Activated naive CD4-positive, alpha-beta T cell treated with anti-CD3 and anti-CD28 coated beads for 36 hours (primary cell): ENCODE measurements at places on chromosomes 11 and 22.
A peak's percentile ranks its signal among the peaks of the same experiment; 100 is the strongest.

DNA sequence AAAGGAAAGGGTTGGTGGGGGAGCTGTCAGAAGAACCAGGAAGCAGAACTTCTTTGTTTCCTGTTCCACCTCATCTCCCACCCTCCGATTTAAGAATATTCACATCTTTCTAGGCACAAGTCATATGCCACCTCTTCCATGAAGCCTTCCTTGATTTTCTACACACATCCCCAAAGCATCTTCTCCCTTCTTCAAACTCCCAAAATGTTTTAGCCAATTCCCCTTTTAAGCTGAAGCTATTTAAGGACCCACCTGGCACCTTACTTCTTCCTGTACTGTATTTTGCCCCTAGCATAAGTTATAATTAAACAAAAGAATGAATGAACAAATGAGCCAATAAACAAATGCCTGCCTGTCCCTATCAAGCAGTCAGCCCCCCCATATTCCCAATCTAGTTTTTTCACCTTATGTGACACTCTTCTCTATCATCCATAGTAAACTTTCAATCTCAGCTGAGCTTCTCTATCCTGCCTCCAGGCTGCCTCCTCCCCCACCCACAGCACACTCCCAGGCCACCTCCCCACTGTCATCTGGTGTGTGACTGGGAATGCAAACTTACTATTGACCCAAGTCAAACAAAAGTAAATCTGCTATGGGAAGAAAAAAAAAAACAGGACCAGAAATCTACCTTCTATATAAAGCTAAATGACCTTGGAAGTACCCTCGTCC lies 3.9 kb downstream of the TNKS1BP1 start:
- DNase-seq: no peak

- DNase-seq: no peak
Observed at GRCh38 chr11:86174101-86175046, 70.2 kb upstream of the EED start.

DNA sequence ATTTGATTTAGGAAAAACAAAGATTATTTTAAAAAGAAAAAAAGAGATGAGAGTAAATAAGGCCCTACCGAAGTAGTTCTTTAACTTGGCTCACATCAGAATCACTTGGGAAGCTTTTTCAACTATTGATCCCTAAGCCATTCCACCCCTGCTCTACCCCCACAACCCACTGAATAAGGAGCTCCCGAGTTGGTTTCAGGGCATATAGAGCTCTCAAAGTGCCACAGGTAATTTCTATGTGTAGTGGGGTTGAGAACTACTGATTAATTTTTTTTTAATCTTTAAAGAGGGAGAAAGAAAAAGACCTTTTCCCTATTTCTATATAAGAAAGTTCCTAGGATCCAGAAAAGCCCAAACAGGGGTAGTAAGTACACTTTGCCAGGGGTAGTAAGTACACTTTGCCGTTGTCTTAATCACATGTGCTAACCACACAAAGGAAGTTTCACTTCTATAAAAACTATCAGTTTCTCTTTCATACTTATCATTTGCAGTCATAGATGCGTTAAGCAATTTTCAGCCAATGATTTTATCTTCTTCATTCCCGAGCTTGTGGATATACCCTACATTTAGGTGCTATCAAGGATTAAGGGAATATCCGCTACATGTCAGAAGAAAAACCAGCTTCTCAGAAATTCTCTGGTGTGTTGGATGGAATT lies 108.4 kb upstream of the ZC3H12C start:
- DNase-seq: no peak

DNA sequence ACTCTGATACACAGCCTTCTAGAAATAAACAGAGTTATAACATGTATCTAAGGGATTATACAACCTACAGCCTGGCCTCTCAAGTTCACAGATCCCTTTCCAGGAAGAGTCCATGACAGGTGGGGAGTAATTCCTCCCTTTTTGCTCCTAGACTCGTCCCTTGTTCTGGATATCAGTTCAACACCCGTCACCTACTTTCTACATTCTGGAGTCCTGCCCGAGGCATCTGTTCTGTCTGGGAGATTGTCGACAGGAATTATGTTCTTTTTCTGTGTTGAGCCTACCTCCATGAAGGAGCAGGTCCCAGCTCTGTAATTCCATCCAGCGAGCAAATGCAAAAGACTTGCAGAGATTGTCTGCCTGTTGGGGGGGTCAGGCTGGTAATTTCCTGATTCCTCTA lies 224.6 kb upstream of the NTM start:
- DNase-seq: no peak

- peak; percentile 83 for DNase-seq
Observed at GRCh38 chr11:2930704-2931419, 1.6 kb upstream of the PHLDA2 start.

GRCh38 chr11:4063348-4063747 lies 31.3 kb upstream of the RRM1 start:
- DNase-seq: no peak

- no peak for DNase-seq
Observed at GRCh38 chr22:36347094-36347493, 40.7 kb downstream of the MYH9 start.

DNA sequence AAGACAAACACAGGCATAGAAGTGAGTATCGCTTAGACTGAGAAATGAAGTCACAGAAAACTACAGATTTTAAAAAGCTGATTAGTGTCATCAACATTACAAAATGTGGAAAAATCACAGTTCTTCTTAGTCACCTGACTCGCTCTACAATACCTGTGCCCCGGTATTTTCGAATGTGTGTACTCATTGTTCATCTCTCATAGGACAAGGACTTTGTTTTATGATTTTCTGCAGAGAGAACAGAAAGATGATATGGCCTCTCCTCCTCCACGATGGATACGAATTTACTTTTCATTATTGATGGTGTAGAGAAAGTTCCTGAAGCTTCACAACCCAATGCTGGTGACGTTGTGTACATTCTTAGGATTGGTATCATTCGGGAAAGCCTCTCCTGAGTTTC lies 29.4 kb upstream of the GAL start:
- no peak for DNase-seq

GRCh38 chr11:129612447-129612961 lies 203.1 kb upstream of the TMEM45B start:
- no peak for DNase-seq

GRCh38 chr11:17550450-17551346 lies 3.6 kb downstream of the OTOG start:
- no peak for DNase-seq

DNA sequence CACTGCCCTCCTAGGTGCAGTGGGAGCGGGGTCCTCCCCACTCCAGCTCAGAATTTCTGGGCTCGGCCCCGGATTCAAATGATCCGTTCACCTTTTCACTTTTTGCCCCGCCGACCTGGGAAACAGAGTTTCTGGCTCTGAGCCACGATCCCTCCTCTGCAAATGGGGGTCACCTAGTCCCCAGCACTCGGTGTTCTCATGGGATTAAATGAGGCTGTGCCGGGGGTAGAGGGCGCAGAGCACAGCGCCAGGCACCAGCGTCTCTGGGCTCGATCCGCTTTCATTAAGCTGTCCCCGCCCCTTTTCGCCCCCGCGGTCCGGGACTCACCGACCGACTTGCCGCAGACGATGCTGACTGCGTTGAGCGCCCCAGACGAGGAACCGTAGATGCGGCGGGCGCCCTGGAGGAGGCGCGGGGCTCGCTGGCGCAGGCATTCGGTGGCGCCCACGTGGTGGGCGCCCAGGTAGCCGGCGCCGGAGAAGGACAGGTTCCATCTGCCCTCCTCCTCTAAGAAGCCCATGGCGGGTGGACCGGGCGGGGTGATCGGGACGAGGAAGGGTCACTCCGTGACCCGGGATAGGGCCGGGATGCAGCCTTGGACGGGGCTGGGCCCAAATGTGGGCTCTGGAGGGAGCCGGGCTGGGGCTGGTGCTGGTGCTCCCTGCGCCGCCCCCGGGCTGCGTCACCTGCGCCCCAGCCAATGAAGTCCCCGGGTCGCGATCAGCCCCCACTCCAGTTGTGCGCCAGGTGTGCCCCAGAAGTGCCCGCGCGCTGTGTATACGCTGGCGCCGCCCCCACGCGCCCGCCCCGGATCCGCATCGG lies at the start of gene PNPLA5:
Gene PNPLA5, minus strand, starts transcription at position 654 of the 823 bp plus-strand sequence. Its CDS starts 133 bp downstream, at position 521.
- peak; percentile 42 for DNase-seq

DNA sequence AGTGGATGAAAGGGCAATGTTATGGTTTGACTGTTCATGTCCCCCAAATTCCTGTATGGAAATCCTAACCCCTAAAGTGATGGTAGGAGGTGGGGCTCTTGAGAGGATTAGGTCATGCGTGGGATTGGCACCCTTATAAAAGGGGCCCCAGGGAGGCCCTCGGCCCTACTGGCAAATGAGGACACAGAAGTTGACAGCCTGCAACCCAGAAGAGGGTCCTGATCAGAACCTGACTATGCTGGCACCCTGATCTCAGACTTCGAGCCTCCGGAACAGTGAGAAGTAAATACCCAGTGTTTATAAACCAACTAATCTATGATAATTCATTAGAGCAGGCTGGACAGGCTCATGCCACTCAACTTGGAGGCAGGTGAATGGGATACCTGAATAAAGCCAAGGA lies 8.7 kb downstream of the IFITM10 start:
- peak; percentile 0 for DNase-seq

GRCh38 chr11:23851216-23851615 lies 645.6 kb upstream of the LUZP2 start:
- DNase-seq: no peak

- no peak for DNase-seq
Observed at GRCh38 chr11:78426845-78427244, 9.2 kb upstream of the GAB2 start.

DNA sequence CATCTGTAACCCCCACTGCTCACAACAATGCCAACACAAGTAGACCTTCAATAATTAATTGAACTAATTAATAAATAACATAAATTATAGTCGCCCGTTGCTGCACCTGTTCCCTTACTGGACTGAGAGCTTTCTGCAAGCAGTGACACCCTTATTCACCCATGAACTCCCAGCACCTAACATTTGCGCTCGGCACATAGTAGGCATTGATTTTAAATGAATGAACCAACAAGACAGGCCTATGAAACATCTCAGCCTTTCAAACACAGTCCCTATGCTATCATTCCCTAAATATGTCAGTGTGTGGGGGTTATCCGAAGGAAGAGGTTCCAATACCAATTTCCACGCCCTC lies 1.1 kb downstream of the THAP12 start:
- no peak for DNase-seq

DNA sequence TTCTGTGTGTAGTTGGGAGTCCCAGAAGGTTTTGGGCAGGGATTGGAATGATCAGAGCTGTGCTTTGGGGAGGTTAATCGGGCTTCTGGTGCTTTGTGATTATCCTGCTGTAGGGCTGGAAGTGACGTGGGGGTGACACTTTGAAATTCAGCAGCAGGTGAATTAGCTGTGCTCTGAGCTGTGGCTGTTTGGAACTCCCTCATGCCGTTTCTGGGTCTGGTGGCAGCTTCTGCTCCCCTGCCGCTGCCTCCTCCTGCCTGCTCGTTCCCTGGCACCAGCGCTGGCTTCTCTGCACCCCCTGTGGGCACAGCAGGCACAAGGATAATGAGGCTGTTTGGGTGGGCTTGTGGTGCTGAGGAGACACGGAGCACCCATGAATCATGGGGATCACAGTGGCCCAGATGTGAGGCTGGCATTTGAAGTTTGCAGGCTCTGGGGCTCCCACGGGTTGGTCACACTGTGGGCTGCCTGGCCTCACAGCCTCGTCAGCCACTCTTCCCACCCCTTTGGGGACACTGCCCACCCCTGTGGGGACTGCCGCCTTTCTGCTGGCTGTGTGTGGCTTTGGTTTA lies 49.7 kb downstream of the TBC1D22A start:
- no peak for DNase-seq

- DNase-seq: no peak
Observed at GRCh38 chr11:89182773-89183518, 5.3 kb downstream of the TYR start.

- no peak for DNase-seq
Observed at GRCh38 chr11:88131764-88132470, 43.3 kb downstream of the RAB38 start.

GRCh38 chr22:25091458-25091857 lies 108.2 kb upstream of the CRYBB3 start:
- peak; percentile 45 for DNase-seq

DNA sequence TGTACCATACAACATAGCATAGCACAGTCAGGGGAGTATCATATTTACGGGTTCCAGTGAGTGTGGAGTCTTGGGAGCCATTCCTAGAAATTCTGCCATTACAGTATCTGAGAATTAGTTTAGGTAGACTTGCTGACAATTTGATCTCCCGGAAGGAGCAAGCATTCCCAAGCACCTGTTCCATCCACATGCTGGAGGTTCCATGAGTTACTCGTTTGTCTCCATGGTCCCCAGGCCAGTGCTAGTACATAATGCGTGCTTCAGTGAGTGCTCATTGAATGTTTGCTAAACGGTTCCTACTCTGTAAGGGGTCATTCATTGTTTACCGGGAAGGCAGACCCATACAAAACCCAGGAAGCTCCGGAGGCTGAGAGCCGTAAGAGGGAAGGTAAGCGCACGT lies 27.4 kb upstream of the MYOD1 start:
- DNase-seq: no peak

DNA sequence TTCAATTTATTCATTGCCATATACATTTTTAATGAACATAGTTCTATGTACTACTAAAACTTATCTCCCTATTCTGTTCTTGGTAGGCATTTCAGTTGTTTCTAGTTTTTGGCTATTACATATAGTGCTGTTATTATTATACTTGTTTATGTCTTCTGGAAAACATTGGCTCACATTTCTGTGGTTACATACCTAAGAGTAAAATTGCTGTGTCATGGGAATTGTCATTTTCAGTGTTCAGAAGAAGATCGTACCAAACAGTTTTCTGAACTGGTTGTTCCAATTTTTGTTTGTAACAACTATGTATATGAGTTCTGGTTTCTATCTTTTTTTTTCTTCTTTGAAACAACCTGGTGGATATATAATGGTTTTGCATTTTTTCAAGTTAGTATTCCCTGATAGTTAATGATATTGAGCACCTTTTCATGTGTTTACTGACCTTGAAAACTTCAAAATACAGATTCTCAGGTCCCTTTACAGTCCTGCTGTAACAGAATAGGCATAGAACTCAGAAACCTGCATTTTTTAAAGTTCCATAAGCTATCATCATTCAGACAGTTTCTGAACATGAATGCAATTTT lies 230.7 kb downstream of the JRKL start:
- no peak for DNase-seq

- peak; percentile 21 for DNase-seq
Observed at GRCh38 chr11:77147668-77148321, 19.7 kb downstream of the MYO7A start.

- no peak for DNase-seq
Observed at GRCh38 chr11:19774817-19775580, 62.4 kb downstream of the NAV2 start.

DNA sequence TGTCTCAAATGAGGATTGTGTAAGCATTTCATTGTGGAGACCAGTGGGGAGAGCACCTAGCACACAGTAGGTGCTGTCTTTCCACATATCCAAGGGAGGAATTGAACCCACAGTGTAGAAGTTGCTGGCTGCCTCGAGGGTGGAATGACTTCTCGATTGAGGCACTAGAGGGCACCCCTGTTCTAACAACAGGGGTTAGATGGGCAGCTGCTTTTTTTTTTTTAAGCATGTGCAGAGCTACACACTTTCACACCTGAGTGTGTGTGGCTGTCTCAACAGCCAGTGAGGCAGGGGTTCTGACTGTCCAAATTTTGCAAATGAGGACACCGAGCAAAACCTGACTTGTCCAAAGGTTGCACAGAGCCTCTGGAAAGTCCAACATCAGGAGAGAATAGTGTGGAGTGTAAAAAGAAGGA lies 118.2 kb upstream of the CRYBB3 start:
- DNase-seq: peak; percentile 82
